ENCODE measurements at places on chromosomes 13 and 19.

DNA sequence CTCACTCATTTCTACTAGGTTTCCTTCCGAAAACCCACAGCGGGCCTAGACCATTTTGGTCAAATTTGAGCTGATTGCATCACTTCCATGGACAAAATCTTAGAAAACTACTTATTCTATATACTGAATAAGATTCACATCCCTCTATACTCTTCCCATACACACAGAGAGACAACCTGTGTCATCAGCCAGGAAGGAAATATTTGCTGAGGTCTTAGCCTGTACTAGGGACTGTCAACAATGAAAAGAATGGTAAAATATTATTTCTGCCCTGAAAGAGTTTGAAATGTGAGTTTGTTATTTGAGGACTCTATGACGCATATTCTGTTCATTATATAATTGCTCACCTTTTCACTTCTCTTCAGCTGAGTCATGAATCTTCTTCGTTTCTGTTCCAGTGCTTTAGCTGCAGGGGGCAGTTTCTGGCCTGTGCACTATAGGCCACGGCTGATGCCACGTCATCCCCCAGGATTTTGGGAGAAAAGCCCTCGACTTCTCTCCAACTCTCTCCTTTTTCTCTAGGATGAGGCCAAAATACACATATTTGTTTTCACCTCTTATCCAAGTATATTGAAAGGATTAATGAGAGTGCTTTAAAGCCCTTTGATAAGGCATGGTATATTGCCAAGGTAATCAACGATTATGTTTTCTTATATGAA, 47.7 kb downstream of the GSX1 start:
- DNase-seq = no peak

DNA sequence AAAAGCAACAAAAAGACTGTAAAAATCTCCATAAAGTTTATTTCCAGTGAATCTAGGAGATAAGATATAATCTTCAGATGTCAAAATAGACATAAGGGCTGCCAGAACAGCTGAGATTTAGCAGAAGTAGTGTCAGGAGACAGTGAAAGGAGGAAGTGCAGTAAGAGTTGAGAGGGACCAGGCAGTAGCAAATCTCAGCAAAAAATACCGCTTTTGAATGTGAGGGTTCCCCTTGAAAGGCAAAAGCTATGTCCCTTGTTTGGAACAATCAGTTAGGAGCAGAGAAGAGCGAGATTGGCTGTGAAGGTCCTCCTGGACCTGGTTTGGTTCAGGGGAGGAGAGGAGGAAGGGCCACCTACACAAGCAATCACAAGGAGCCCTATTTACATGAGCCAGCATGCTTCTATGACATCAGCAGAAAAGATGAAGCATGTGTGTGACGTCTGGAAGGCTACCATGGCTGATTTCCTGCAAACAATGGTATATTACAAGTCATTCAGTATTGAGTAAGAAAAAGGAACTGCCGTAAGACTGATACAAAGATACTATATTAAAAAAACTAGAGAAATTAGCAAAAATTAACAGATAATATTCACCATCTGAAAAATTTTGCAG, 98.9 kb upstream of the SIAH3 start:
- DNase-seq = no peak

- DNase-seq = no peak
Measured at GRCh38 chr13:45219938-45220375, 19.1 kb upstream of the KCTD4 start.

DNA sequence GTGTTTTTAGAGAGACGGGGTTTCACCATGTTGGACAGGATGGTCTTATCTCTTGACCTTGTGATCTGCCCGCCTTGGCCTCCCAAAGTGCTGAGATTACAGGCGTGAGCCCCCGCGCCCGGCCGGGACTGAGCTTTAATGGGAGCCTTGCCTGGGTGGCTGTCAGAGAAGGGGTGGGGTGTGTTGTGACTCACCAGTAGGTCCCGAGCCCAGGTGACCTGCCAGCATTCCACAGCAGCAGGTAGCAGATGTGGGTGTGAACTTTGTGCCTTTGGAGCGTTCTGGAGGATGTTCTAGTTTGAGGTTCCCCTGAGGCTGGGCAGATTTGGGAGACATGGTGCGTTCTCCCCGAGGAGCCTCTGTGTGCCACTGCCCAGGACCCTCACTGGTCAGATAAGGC, 7.1 kb upstream of the EPN1 start:
- no peak for DNase-seq

DNA sequence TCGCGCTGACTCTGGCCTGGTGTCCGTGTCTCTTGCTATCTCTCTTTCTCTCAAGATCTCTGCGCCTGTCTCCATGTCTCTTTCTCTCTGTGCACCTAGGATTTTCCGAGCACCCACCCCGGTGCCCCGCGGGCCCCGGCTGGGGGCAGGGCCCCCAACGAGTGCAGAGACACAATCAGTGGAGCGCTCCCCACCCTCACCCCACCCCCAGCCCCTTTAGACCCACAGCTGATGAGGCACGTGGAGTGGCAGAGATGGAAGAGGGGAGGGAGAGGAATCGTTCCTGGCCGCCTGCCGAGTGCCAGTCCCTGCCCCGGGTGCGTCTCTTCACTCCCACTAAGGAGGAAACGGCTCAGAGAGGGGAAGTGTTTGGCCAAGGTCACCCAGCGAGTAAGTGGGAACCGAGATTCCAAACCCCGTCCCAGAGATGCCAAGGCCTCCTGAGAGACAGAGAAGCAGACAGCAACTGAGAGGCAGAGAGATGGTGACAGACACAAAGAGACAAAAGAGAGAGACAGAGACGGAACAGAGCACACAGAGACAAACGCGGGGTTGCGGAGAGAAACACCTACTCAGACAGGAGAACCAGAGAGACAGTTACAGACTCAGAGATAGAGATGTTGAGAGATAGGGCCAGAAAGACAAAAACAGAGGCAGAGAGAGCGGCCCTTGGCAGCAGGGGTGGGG, 626 bp upstream of the BCL3 start:
- no peak for DNase-seq

GRCh38 chr19:50204811-50205675, 1.6 kb downstream of the MYH14 start:
- DNase-seq = no peak

DNA sequence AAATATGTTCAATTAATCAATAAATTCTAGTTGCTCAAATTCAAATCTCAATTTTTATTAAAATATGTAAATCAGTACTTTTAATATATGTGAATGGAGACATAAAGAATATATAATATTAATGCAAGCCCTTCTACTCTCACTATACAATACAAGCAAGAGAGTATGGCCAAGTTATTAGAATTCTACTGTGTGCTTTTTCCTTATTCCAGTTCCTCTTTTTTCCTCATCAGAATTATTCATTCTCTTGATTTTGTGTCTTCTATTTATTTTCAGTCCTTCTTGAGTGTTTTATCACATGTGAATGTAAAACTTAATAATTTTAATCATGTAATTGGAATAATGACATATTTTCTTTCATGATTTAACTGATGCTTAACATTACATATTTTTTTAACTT, 276.8 kb downstream of the PCDH20 start:
- DNase-seq = no peak

DNA sequence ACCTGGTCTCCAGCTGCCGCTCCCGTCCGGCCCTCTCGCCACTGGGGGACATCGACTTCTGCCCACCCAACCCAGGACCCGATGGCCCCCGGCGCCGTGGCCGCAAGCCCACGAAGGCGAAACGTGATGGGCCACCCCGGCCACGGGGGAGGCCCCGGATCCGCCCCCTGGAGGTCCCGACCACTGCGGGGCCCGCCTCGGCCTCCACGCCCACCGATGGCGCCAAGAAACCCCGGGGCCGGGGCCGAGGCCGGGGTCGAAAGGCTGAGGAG, 6.7 kb downstream of the PRR12 start:
- no peak for DNase-seq

DNA sequence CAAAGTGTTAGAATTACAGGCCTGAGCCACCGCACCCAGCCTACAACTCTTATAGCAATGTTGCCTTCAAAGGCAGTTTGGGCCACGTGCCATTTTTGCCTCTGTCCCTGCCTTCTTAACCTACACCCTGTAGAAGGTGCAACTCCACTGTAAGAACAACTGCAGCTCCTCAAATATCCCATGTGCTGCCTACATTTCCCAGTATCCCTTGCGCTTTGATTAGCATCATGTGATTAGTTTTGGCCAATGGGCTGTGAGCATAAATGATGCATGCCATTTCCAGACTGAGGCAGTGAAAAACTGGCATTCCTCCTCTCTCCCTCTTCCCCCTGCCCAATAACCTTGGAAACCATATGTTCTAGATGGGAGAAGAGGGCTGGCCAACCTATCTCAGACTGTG, 75.2 kb upstream of the MRI1 start:
- DNase-seq = no peak

DNA sequence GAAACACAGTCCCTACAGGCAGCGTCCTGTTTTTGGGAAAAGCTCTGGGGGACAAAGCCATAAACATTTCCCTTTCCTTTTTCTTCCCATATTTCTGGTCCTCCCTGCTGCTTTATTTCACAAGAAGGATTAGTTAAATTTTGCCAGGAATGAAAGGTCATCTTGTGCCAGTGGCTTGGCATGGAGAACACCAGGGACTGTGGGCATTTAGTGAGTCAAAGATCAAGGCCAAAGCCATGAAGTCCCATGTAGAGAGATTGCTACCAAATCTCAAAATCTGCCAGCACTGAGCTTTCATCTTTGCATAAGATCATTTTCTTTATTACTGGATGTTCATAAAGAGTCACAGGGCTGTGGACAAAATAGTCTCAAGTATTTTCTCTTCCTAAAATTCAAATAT, 29.1 kb upstream of the SLC46A3 start:
- no peak for DNase-seq

DNA sequence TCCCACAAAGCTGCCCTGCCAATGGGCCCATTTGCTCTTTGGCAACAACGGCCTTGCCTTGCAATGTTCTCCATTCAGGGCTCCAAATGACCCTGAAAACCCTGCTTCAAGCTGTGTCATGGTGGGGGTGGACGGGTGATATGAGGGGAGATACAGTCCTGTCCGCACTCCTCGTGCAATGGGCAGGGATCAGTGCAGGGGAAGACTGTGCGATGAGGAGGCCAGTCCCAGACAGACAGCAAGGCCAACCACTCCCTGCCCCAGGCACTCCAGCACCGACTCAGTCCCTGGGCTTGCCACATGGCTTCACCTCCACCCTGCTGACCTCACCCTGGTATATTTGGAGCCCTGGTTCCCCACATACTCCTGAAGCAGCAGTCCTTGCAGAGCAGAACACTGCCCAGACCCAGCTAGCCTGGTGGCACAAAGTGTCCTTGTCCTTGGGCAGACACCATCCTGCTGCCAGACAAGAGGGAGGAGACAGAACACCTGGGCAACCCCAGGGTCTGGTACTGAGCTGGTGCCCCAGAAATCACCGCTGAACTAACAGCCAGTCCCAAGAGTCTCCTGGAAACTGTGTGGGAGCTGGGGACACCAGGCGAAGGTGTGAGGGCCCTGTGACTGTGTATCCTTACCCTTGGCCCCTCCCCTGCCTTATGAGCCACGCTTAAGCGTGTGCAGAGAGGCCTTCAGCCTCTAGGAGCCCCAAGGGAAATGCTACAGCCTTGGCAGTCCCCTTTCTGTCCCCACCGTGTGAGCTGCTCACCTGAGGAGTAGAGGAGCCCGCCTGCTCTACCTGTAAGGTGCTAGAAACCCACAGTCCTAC, 9.1 kb upstream of the SLC35E1 start:
- no peak for DNase-seq

DNA sequence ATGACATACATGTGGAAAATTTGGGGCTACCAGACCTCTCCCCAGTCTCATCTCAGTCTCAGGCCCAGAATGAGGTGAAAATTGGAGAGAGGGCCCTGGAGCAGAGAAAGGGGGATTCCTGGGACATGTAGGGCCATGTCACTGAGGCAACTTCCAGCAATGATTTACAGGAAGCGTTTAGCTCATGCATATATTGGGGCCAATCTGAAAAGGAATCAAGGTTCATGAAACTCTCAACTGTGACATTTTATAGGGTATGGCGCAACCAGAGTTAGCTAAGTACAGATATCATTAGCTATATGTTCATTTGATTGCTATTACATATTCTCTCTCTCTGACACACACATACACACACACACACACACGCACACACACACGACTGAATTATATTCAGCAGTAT, 86.3 kb downstream of the RNASEH2B start:
- DNase-seq = no peak

- DNase-seq = no peak
Measured at GRCh38 chr13:71773531-71773930, 93.5 kb downstream of the DACH1 start.

DNA sequence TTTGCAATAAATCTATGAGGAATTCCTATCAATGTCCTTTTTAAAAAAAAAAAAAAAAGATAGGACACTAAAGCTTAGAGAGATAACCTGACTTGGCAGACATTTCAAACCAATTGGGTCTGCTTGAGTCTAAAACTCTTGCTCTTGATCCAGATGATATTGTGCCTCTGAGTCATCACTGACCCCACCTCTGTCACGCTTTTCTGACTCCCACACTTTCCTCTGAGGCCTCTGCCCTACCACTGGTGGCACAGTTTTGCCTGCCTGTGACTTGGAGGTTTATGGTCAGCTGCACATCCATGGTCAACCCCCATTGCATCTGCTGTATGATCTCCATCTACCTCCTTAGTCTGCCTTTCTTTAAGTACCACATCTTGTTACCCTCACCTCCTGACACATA, 328.7 kb downstream of the SPRY2 start:
- DNase-seq = no peak

- DNase-seq = no peak
Measured at GRCh38 chr19:9565900-9566705, 18.2 kb downstream of the ZNF121 start.

- DNase-seq = no peak
Measured at GRCh38 chr13:78085434-78086225, 167.0 kb upstream of the EDNRB start.

DNA sequence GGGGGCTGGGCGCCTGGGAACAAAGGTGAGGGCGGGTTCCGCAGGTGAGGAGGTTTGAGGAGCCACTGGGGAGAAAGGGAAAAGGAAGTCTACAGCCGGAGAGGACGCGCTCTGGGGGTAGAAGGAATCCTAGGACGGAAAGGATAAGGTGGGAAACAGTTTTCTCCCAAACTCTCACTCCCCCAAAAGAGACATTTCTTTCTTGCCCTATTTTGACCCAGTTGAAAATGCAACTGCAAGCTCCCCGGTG, 651 bp upstream of the POLR1D start:
- DNase-seq = no peak

GRCh38 chr19:46299004-46299509, 2.2 kb downstream of the HIF3A start:
- no peak for DNase-seq

DNA sequence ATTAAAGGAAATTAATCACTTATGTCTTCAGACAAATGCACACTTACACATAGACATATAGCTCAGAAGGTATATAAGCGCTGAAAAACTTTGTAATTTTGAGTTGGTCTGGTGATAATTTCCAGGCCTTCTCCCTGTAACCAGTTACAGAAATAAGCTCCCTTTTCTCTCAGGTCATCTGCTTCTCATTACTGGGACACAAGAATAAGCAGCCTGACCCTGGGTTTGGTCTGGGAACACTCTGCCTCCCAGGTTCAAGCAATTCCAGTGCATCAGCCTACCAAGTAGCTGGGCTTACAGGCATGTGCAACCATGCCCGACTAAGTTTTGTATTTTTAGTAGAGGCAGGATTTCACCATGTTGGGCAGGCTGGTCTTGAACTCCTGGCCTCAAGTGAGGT, 274.5 kb downstream of the LMO7 start:
- DNase-seq = no peak

Data from effector CD4-positive, alpha-beta T cell (primary cell).